ENCODE measurements at places on chromosomes 2 and 18.
A peak's percentile ranks its signal among the peaks of the same experiment; 100 is the strongest.

GRCh38 chr18:67281746-67282145, 234.8 kb downstream of the DSEL start:
- no peak for DNase-seq

DNA sequence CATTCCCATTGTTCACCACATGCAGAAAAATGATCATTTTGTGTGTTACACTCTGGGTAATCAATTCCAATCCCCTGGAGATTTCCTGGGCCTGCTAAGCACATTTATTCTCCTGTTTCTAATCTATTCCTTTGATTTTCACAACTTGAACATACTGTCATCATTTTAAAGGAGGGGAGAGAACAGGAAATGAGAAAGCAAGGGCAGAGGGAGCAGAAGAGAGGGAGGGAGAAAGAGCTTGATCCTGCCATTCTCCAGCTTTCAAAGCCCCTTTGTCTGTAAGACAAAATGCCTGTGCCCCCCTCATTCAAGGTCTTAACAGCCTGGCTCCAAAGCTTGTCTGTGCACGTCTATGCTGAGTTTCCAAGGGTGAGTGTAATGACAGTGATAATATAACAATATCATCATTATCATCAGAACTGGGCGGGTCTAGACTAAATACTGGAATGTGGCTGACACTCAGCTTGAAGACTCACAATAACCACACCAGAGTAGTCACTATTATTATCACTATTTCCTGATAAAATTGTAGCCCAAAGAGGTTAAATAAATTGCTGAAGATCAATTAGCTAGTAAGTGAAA, 164.4 kb upstream of the KLHL29 start:
- no peak for DNase-seq

DNA sequence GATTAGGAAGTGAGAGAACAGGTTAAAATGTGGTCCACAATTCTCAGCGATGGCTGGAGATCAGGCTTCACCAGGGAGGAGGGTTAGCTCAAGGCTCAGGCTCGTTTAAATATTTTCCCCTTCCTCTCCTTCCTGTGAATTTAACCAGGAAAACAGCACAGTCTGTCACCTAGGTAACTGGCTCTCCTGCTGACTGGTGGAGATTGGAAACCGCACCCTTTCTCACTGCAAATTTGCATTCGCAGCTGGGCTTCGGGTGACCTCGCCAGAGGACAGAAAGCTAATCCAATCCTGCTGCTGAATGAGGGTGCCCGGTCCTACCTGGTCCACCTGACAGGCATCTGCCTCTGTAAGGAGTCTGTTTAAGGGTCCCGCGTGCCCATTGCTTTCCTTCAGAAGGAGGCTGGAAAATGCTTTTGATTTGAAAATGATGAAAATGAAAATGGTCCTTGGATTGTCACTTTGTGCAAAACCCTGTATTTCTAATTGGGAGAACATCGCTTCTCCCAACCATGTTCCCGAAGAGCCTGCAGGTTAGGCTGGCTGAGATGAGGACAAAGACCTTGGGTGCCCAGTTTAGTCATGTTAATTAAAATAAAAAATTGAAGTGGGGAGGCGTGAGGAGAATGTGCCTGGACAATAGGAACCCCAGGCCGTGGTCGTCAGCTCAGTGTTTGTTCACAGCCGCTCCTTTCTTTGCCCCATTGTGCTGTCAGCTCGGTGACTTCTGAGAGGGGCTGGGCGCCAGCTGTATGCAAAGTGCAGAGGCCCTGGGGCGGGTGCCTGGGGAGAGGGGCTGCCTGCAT, 43.4 kb upstream of the MTCL1 start:
- no peak for DNase-seq

DNA sequence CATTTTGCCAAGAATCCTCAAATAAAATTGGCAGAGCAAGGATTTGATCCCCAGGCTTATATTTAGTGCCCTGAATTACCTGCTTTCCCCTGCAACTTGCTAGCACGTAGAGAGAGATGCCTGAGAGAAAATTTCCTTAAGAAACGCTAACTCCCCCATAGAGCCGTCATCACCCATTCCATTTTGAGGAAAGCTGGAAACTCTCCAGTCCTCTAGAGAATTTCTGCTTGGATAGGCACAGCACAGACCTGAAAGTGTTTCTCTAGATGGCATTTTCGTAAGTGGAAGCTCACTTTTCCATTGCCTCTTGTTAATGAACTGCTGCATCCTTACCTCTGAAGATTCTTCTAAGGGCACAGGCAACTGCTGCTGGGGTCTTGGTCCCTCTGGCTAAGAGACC, 277.8 kb upstream of the SIX2 start:
- DNase-seq, result no peak

GRCh38 chr2:151728804-151729414, 5.4 kb downstream of the NEB start:
- no peak for DNase-seq

DNA sequence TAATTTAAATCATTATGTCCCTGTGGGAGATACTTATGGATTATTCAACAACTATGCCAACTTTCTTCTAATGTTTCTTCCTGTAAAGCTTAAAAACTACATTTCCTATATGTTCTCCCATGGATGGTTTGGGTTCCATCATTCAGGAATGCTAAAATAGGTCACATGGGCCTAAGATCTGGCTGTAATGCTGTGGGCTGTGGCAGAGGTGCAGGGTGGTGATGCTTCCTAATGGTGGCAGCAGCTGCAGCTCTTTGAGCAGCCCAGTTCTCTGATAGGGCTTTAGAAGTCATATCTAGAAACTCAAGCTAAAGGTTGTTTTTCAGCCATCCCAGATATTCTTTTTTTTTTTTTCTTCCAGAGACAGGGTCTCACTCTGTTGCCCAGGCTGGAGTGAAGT, 266.1 kb downstream of the ZNF385B start:
- DNase-seq, result no peak

DNA sequence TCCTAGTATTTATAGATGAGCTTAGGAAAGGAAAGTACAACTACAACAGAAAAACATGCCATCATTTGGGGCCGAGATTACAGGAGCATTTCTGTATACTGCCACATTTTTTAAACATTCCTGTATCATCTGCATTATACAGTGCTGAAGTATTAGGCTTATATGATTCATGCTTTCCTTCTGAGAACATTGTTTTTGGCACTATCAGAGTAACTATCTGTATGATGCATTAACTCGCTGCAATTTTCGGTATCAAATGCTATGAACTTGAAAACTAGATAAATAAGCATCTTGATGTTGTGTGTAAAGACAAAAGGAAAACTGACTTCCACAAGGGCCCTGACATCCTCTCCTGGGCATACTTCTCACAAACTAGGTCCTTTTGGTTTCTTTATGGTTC, 102.0 kb downstream of the RIT2 start:
- DNase-seq, result no peak

DNA sequence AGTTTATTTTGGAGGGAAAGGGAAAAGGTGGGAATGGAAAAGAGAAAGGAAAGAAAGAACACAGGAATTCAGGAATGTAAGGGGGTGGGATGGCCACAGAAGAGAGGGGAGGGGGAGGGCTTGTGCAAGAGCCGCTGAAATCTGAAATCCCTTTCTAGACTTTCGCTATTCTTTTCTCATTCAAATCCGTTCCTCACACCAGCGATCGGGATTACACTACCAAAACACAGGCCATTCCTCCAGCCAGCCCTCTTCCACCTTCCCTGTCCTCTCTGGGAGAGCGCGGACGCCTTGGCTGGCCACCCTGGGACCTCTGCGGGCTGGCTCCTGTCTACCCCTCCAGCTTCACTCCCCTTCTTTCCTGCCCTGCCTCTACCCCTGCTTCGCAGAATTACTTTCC, 102.3 kb downstream of the CDCA7 start:
- no peak for DNase-seq

GRCh38 chr2:138147796-138148195, 183.5 kb downstream of the HNMT start:
- no peak for DNase-seq

- no peak for DNase-seq
Measured at GRCh38 chr18:7059276-7059675, 58.3 kb downstream of the LAMA1 start.

GRCh38 chr2:128722489-128722888, 403.8 kb upstream of the HS6ST1 start:
- DNase-seq, result no peak

DNA sequence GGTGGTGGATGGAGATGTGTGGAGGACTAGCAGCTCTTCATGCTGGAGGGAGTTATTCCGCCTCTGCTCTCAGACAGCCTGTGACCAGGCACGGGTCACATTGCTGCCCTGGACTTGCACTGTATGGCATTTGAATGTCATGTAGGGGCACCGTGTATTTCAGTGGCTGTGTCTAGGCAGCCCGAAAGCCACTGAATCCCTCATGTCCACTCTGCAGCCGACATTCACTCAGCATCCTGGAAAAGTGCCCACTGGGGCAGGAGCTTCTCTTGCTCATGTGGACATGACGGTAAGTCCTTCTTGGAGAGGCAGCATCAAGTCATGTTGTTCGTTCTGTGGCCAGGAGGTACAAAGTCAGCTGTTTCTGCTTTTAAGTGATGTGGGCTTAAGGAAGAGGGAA, 127.9 kb downstream of the SH3RF3 start:
- DNase-seq, result no peak

- peak; percentile 36 for DNase-seq
Measured at GRCh38 chr18:1094409-1094808, 189.7 kb downstream of the ADCYAP1 start.

DNA sequence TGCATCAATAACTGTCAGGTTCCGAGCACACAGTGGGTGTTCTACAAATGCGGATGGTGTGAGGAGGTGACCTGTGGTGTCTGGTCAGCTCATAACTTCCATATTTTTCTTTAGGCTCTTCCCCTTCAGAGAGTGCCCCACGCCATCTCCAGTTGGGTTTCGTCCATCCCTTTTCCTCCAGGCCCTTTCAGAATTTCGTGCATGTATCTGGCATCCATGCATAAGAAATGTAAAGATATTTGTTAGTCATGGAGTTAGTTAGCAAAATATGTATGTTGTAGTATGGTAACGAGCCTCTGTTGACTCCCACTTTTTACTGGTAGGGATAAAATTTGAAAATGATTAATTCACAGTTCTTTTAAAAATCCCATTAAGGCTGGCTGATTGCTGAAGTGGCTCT, 67.2 kb downstream of the SNTG2 start:
- no peak for DNase-seq

DNA sequence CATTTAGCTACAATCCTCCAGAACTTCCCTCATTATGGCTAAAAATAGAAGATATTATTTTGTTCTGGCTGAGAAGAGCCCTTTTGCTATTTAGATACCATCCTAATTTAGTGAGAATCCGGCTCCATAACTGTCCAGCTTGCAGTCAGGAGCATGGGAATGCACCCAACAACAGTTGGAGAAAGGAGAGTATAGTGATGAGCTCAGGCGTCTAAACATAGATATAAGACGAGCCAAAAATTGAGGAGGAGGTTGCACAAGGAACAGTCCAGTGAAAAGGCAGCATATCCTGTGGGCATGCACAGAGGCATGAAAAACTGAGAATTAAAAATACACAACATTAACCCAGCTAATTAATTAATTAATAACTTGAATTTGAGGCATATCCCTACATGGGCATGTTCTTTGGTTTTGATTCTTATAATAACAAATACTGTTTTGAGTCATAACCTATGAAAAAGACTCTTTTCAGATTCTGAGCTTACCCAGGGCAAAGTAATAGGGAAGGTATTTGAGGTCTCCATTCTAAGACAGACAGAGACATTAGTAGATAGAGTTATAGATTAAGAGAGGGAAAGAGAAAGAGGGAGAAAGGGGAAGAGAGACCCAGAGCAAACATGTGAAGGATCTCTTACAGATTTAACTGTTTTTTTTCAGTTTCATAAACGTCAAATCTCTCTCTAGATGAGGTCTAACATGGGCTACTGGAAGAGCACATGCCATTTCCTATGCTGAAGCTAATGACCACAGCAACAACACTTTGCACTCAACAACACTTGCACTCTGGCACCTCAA, 311.2 kb downstream of the OSR1 start:
- no peak for DNase-seq

- DNase-seq, result peak; percentile 73
Measured at GRCh38 chr2:32289165-32289999, 11.7 kb downstream of the YIPF4 start.

DNA sequence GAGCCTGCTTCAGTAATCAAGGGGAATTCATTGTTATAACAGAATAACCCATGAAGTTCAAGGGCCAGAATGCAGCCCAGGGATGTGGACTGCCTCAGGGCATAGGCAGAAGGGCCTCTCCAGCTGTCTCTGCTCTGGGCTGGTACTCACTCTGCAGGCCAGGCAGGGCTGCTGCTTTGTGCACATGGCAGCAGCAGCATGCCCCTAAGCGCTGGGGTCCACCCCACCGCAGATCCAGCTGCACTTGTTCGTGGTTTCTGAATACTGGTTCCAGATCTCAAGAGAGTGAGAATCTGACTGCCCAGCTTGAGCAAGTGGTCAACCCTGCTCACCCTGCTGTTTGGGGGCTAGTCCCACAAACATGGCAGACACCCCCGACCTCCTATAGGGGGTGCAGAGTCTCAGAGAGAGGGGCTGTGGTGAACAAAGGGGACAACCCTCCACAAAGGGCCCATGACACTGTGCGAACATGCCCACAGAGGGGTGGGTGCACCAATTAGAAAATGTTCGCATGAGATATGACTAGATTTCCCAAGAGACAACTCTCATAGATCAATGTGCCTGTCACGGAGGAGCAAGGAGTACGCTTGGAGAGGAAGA, 87.3 kb downstream of the ACTR3 start:
- no peak for DNase-seq

- DNase-seq, result no peak
Measured at GRCh38 chr2:2152451-2152850, 178.6 kb downstream of the MYT1L start.

- DNase-seq, result no peak
Measured at GRCh38 chr18:31990823-31991222, 27.8 kb upstream of the RNF125 start.

GRCh38 chr18:46712406-46712805, 44.4 kb downstream of the ST8SIA5 start:
- no peak for DNase-seq

GRCh38 chr2:19226871-19227270, 131.6 kb downstream of the OSR1 start:
- DNase-seq, result no peak

DNA sequence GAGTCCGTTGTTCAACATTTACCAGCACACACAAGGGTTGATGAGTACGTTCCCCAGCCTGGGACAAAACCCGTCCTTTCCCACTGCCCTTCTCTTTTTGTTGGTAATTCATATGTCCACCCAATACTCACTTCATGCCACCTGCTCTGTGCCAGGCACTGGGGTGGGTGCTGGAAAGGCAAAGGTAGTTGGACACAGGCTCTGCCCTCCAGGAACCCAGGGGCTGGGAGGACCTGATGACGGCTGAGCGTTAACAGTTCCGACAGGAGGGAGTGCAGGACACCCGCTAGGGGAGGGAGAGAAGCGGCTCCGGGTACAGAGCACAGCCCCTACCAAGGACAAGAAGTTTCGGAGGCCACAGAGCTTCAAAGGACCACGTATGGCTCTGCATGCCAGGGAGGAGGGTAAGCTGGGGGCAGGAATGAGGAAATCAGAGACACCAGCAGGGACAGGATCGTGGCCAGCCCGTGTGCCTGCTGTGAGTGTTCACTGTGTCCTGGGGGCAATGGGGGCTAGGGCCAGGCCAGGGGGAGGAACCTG, 134.1 kb upstream of the GPC1 start:
- no peak for DNase-seq

GRCh38 chr2:144331674-144332355, 188.1 kb downstream of the ZEB2 start:
- DNase-seq, result peak; percentile 16

GRCh38 chr18:3016585-3017297, 3.8 kb upstream of the LPIN2 start:
- DNase-seq, result no peak

- DNase-seq, result no peak
Measured at GRCh38 chr2:235478609-235479008, 15.2 kb upstream of the AGAP1 start.

- no peak for DNase-seq
Measured at GRCh38 chr2:641872-642815, 35.1 kb downstream of the TMEM18 start.

Data from epithelial cell of prostate (primary cell).